ENCODE measurements at places on chromosomes 7 and 10.

GRCh38 chr7:106094780-106095179 is 17.3 kb downstream of the SYPL1 start:
- no peak for DNase-seq

GRCh38 chr7:2613931-2614600 is 17.7 kb upstream of the TTYH3 start:
- no peak for DNase-seq

DNA sequence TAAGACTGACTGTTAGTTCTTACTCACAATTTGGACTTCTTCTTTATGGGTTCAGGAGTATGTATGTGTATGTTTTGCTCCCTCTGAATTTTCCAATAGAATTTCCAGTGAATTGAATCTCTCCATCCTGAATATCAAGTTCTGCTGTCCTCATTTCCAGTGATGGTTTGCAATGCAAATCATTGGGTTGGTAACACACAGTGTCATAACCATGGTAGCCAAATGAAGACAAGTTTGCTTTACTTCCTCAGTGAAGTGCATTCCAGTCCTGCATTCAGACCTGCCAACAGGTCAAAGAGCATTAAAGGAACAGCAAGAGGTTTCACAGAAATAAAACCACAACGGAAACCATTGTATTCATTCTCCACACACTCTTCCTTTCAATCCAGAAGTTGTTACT is 15.2 kb downstream of the ITPRID1 start:
- DNase-seq: no peak

- no peak for DNase-seq
These were observed 171.4 kb upstream of the NUPR2 start for GRCh38 chr7:56287429-56288138.

GRCh38 chr7:40674316-40674715 is 539.5 kb downstream of the SUGCT start:
- DNase-seq: no peak

DNA sequence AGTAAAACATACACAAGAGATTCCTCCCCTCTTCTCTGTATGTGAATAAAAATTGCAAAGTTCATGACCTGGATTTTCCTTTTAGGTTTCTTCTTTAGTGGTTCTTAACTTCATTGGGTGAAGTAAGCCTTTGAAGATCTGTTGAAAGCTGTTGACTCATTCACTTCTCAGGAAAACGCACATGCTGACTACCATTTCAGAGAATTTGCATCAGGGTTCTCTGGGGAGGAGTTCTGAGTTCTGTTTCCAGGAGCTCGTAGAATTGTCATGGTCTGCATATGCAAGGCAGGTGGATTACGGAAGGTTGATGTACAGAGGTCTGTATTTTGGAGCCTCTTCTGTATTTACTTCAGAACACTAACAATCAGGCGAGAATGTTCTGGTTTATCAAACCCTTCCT is 962 bp upstream of the SLC26A4 start:
- no peak for DNase-seq

All from left renal pelvis (tissue), 4 donors.